ENCODE measurements at places on chromosomes 4 and X.
A peak's percentile ranks its signal among the peaks of the same experiment; 100 is the strongest.

DNA sequence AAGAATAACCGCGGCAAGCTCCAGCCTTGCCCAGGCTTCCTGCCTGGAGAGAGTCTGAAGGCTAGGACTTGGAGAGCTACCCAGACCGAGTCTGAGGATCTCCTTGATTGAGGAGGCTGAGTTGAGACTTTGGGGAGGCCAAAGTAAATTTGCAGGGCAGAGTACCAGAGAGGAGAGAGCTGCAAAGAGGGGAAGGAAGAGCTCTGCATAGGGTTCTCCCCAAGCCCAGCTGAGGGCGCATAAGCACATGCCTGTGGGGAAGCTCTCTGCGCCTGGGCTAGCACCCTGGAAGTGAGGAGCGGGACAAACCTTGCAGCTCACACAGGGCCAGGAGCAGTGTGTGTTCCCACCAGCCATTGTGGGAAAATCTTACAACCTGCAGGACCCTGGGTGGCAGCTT, 56.1 kb downstream of the FAM193A start:
- DNase-seq, result no peak

- DNase-seq, result no peak
These were observed 115.5 kb upstream of the TMEM150C start for GRCh38 chr4:82677327-82677726.

GRCh38 chrX:70033348-70034051, 16.2 kb downstream of the AWAT2 start:
- DNase-seq, result no peak

- DNase-seq, result no peak
These were observed 22.6 kb upstream of the GNRHR start for GRCh38 chr4:67776746-67777145.

- DNase-seq, result peak; percentile 15
These were observed 10.1 kb downstream of the SCARB2 start for GRCh38 chr4:76203541-76203940.

- DNase-seq, result no peak
These were observed 373.1 kb downstream of the NAF1 start for GRCh38 chr4:162793571-162793970.

DNA sequence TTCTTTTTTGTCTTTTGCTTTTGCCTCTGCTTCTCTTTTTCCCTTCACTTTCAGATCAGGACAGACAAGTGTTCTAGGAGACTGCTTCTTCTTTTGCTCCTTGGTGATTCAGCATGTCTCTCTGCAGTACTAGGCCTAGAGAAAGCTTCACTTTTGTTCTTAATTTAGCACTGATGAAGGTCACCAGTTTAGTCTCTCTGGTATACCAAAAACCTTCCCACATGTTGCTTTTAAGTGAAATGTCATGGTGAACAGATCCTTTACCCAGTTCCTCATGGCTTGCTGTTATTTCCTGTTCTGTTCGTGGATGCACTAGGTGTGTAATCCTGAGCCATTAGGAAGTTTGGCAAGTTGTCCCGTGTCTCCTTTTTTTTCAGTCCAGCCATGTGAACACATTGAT, 53.3 kb downstream of the NBDY start:
- DNase-seq, result no peak

DNA sequence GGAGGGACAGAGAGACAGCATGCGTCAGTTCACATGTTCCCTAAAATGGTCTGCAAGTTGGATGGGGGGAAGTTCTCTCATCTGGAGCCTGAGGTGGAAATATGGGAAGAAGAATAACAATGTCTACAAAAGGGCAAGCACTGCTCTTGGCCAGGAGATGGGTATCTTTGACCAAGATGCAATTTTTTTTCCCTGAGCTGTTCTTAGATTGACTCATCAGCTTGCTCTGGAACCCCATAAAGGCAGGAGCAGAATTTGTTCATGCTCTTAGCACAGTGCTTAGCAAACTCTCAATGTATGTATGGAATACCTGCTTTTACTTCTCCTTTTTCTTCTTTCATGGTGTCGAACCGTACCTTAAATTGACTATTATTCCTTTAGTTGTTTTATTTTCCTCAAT, 90.5 kb upstream of the ZNF827 start:
- no peak for DNase-seq

DNA sequence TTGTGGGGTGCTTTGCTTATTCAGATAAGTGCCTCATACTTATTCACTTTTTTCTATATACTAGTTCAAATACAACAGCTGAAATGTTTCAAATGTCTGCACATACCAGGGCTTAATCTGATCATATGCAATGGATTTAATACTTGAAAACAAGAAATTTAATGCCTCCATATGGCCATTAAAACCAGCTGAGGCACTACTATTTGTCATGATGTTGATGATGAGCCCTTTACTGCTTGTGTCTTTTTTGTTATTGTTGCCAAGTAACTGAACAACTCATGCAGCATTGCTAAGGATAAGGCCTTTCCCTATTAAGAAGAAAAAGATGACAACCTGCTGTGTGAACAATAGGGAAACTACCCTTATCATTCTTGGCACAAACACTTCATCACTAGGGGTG, 52.5 kb downstream of the MAGEB10 start:
- no peak for DNase-seq

- DNase-seq, result no peak
These were observed 45.8 kb downstream of the ANXA10 start for GRCh38 chr4:168138143-168138542.
